Cortex of kidney (tissue), 1 donor: ENCODE measurements at places on chromosomes 16 and 17.

DNA sequence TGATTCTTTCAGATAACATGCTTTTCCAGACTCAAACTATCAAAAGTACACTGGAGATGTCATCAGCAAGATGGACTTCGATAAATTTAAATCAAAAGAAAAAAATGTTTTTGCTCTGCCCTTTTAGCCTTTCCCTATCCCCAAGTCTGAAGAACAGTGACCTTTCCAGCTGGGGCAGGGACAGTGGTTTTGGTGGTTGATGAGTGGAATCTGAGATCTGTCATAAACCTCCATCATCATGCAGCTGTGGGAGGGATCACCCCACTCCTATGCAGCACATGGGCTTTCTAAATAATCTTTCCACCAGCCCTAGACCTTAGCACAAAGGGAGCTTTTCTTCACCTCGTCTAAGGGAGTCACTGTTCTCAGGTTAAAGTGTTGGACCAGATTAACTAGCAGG is 869.5 kb upstream of the SOX9 start:
- DNase-seq = no peak

- DNase-seq = no peak
These were observed 817.6 kb upstream of the CDH8 start for GRCh38 chr16:62853887-62854286.

DNA sequence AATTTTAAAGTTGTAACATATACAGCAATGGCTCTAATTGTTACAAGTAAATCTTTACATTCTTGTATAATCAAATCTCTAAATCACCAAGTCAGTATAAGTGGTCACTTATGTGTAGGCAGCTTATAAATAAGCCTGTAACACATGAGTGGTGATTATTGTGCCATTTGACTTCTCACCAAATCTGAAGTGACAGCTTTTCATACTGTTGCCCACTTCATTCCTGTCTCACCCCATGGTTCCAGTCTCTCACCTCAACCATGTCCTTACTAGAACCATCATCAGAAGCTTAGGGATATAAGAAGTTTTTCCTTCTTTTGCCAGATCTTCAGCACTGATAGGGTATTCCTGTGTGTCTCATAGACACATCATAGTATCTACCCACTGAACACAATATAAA is 23.5 kb downstream of the TNRC6A start:
- no peak for DNase-seq

GRCh38 chr16:86410081-86410480 is 100.2 kb upstream of the FOXF1 start:
- no peak for DNase-seq

- DNase-seq = no peak
These were observed 31.6 kb upstream of the NPTX1 start for GRCh38 chr17:80507965-80508364.
